ENCODE measurements at places on chromosomes 11 and 22.

- ATAC-seq = no peak
Measured at GRCh38 chr11:129779342-129779741, 36.3 kb upstream of the TMEM45B start.

DNA sequence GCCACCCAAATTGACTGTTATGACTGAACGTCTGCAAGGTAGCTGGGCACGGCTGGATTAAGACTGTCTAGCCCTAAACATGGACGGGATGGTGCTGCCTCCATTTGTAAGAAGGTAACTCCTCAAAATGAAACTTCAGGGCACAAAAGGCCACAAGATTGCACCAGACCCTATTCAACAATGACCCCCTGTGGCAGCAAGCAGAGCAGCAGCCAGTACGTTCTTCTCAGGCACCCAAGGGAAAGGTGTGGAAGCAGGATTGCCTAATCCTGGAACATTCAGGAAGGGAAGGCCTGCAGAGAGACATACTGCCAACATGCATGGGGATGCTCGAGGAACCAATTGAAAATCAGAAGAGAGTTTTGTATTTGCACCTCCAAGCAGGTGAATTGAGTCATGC, 4.5 kb upstream of the TBX10 start:
- ATAC-seq = no peak

DNA sequence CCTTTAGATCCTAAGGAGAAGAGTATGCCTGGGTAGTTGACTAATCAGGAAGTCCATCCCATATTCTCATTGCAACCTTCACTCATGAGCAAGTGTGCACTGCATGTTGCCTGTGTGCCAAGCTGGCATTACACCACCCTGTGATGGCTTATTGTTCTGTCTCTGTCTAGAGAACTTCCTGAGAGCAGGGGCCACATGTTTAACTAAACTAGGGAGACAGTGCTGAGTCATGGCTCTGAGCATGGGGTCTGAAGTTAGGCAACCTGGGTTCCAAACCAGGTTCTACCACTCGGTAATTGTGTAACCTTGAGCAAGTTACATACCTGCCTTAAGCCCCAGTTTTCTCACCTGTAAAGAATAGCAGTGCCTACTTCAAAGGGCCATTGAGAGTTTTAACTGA, 39.6 kb downstream of the CSNK2A3 start:
- peak; percentile 24 for ATAC-seq

DNA sequence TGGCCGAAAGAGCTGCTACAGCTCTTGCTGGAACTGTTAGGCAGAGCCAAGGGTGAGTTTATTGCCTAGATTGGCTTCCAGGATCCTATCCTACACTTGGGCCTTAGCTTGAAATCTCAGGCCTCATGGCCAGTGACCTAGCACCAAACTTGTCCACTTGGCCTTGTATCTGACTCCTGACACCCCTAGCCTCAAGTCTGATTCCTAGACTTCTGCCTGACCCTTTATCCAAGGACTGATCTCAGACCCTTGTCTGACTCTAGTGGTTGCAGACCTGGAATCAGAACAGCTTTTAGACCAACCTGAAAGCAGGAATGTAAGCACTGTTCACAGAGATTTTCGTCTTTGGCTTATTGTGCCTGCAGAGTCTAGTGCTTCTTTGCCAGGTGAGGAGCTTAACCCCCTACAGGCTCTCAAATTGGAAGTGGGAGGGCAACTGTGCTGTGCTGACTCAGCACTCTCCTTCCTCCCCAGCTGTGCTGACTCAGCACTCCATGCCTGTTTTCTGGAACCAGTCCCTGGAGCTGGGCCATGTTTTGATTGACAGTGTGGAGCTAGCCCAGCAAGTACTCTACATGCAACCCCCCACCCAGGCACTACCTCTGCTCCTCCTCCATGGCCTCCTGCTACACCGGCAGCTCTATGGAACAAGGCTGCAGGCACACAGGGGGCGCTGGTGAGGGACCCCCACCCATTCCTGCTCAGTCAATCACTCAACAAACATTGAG, 35.1 kb downstream of the RRP8 start:
- no peak for ATAC-seq

DNA sequence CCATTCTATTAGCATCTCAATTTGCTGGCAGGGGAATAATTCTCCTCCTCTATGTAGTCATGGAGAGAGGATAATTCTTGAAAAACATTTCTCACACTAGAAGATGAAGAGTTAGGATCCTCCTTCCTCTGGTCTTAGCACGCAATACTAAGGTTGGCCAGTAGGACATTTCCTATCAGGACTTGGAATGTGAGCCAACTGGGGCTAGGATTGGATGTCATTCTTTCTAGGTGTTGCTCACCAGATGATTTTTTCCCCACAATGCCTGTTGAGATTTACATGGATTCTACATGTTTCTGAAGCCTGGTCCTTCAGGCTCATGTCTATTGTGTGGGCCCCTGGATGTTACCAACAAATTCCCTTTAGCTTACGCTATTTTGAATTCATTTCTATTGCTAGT, 28.0 kb downstream of the SLN start:
- no peak for ATAC-seq

- ATAC-seq = no peak
Measured at GRCh38 chr22:41387341-41387740, 5.6 kb downstream of the TEF start.

- ATAC-seq = peak; percentile 88
Measured at GRCh38 chr11:19370100-19370861, 129.5 kb upstream of the E2F8 start.

- ATAC-seq = no peak
Measured at GRCh38 chr11:75196426-75196825, 44.1 kb upstream of the TPBGL start.

DNA sequence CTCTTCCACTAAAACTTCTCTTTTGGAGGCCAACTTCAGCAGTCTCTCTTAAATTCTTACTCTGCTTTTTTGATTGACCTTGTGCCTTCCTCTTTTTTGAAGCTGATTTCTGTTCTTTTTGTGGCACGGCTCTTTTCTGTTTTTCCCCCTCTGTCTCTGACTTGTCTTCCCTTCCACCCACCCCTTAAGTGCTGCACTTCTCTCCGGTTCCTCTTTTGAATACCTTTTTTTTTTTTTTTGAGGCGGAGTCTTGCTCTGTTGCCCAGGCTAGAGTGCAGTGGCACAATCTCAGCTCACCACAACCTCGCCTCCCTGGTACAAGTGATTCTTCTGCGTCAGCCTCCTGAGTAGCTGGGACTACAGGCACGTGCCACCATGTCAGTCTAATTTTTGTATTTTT, 211.9 kb downstream of the BLID start:
- peak; percentile 13 for ATAC-seq

- no peak for ATAC-seq
Measured at GRCh38 chr22:28716686-28717085, 24.9 kb downstream of the CHEK2 start.

All from gastroesophageal sphincter (tissue), 4 donors.